Tibial artery (tissue), 4 donors: ENCODE measurements at places on chromosomes 2 and 18.

- DNase-seq, result no peak
- no peaks in the 10 kb centered on the region for H3K36me3 ChIP-seq
- no peak overlapping the region for H3K4me3 ChIP-seq
- H3K27ac ChIP-seq, result no peak overlapping the region
These were observed 60.5 kb downstream of the G6PC2 start for GRCh38 chr2:168961450-168962229.

DNA sequence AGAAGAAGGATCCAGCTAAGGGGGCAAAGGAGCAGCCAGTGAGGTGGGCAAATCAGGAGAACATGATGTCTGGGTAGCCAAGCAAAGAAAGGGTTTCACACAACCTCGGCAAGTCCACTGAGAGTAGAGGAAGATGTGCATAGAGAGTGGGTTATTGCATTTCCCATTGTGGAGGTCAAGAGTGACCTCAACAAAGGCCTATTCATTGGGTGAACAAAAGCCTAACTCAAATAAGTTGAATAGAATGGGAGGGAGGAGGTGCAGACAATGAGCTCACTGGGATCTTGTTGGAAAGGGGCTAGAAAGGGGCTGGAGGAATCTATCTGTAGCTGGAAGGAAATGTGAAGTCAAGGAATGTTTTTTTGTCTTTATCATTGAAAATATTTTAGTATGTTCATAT lies 14.0 kb upstream of the PDCL3 start:
- H3K27me3 ChIP-seq, result no peaks in the 10 kb centered on the region
- H3K27ac ChIP-seq, result no peak overlapping the region
- no peak overlapping the region for H3K4me3 ChIP-seq
- H3K4me1 ChIP-seq, result no peaks in the 10 kb centered on the region

DNA sequence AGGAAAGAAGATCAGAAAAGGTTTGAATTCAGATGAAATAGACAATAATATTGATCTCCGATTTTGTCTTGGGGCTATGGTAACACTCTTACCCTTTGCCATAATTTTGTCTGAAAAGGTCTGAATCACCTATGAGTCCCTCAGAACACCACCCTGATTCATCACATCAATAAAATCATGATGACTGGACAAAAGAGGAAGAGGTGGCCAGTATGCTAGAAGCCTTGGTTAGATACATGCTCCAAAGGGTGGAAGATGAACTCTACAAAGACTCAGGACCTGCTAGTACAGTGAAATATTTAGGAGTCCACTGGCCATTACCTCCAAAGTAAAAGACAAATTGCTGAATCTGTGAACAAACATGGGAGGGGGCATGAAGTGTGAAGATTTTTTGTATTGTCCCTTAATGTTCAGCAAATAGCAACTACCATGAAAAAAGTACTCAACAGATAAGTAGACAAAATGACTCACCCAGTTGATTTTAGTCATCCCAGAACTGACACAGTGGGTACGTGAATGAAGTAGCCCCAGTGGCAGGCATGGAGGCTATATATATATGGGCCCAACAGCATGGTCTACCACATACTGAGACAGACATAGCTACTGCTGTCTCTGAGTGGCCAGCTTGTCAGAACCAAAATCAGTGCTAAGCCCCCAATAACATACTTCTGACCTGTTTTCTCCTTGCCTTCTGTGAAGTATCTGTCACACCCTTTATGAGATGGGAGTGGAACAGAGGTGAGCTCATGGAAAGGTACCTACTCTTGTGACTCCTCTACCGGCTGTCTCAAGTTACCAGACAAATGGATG lies 36.5 kb upstream of the GLS start:
- no peak overlapping the region for H3K4me3 ChIP-seq
- peaks cover 4% of the 10 kb centered on the region for H3K4me1 ChIP-seq
- H3K36me3 ChIP-seq, result no peaks in the 10 kb centered on the region
- DNase-seq, result no peak
- H3K27ac ChIP-seq, result no peak overlapping the region
- no peaks in the 10 kb centered on the region for H3K27me3 ChIP-seq

DNA sequence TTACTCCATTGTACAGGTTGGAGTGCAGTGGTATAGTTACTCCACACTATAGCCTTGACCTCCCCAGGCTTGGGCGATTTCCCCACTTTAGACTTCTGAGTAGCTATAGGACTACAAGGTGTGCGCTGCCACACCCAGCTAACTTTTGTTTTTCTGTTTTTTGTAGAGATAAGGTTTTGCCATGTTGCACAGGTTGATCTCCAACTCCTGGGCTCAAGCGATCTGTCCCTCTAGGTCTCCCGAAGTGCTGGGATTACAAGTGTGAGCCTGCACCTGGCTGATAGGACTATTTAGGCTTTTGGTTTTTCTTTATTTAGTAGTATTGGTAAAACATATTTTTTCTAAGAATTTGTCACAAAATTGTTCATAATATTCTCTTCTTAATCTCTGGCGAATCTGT lies 121.7 kb downstream of the PHLPP1 start:
- H3K27ac ChIP-seq, result no peak overlapping the region
- H3K4me3 ChIP-seq, result no peak overlapping the region
- H3K36me3 ChIP-seq, result no peaks in the 10 kb centered on the region
- H3K27me3 ChIP-seq, result no peaks in the 10 kb centered on the region
- DNase-seq, result no peak

DNA sequence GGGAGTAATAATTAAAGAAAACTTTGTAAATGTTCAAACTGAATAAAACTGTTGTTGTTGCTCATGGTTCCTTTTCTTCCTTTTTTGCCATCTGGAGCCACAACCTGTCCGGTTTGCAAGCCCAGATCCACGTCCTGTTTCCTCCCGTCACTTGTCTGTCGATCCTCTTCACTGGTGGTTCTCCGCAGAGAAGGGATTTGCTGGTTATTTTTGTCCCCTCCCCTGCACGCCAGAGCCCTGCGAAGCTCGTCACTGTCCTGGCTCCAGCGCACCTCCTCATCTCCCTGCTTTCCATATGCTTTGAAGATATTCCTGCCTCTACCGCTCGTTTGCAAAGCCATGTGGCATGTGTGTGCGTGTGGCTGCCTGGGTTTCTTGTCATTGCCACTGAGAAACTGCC lies 461.4 kb downstream of the RNF144A start:
- H3K4me3 ChIP-seq, result no peak overlapping the region
- H3K4me1 ChIP-seq, result no peaks in the 10 kb centered on the region
- no peaks in the 10 kb centered on the region for H3K36me3 ChIP-seq
- H3K27ac ChIP-seq, result no peak overlapping the region
- no peaks in the 10 kb centered on the region for H3K27me3 ChIP-seq
- DNase-seq, result no peak
